Caco-2 (cell line): ENCODE measurements at places on chromosomes 6 and 20. TPM values are rescaled to one million over a fixed set of nuclear protein-coding genes. Genes with fewer than 3 reads are reported as not detected.

DNA sequence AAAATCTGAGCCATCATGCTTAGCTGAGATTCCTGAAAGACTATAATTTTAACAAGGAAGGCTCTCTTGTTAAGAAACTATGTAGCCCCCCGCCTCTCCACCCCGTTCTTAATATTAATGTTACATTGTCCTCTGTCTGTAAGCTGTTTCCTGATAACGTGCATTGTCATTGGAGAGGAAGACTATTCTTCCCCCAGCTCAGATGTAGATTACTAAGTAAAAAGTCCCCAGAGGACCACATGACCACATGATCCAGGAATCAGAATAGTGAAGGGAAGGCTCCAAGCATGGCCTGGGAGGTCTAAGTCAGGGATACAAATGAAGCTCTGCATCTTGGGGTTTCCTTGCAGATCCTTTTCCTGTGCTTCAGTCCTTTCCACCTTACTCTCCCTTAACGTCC lies 106.4 kb downstream of the JARID2 start:
- H3K27me3 ChIP-seq = no peaks in the 10 kb centered on the region
- H3K4me1 ChIP-seq = no peaks in the 10 kb centered on the region
- H3K4me3 ChIP-seq = no peak overlapping the region
- H3K36me3 ChIP-seq = no peaks in the 10 kb centered on the region
- no peak for DNase-seq

DNA sequence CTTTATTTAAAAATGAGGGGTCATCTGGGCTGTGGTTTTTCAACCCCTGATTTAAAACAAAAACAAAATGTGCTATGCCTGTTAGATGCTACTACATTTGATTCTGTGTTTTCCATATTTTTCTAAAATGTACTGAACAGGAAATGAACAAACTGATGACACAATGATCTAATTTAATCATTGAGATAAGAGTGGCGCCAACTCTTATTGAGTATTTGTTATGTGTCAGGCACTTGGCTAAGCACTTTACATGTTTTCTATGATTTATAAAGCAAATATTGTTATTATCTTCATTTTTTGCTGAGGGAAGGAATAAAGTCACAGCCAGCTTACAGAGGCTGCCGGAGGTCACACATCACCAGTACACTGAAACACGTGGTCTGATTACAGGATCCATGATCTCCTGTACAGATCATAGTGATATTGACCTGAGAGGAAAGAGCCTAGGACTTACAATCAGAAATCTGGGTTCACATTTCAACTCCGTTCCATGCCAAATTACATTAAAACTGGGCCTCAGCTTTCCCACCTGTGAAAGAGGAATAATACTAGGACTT lies 166.7 kb downstream of the ESR1 start:
- no peaks in the 10 kb centered on the region for H3K27me3 ChIP-seq
- no peaks in the 10 kb centered on the region for H3K4me1 ChIP-seq
- H3K36me3 ChIP-seq = no peaks in the 10 kb centered on the region
- DNase-seq = no peak

GRCh38 chr6:10414756-10415616 lies at the start of gene TFAP2A:
Gene TFAP2A, minus strand, starts transcription at chr6:10415074. Its CDS starts 83 bp downstream, at chr6:10414991.
- H3K4me1 ChIP-seq = no peaks in the 10 kb centered on the region
- H3K36me3 ChIP-seq = no peaks in the 10 kb centered on the region
- no peak for DNase-seq
- H3K27ac ChIP-seq = peak within 1 kb of the TSS; percentile 81

- H3K4me3 ChIP-seq = no peak overlapping the region
- DNase-seq = peak; percentile 78
- H3K27me3 ChIP-seq = no peaks in the 10 kb centered on the region
- H3K27ac ChIP-seq = no peak overlapping the region
- H3K4me1 ChIP-seq = peaks cover 15% of the 10 kb centered on the region
Observed at GRCh38 chr6:47655719-47656595, 42.4 kb upstream of the ADGRF4 start.

- no peak overlapping the region for H3K27ac ChIP-seq
- no peaks in the 10 kb centered on the region for H3K36me3 ChIP-seq
- H3K27me3 ChIP-seq = no peaks in the 10 kb centered on the region
- no peaks in the 10 kb centered on the region for H3K4me1 ChIP-seq
Observed at GRCh38 chr6:155880900-155881299, 425.3 kb upstream of the NOX3 start.

- no peak overlapping the region for H3K4me3 ChIP-seq
- no peaks in the 10 kb centered on the region for H3K27me3 ChIP-seq
- no peaks in the 10 kb centered on the region for H3K36me3 ChIP-seq
- H3K4me1 ChIP-seq = no peaks in the 10 kb centered on the region
- H3K27ac ChIP-seq = no peak overlapping the region
- no peak for DNase-seq
Observed at GRCh38 chr6:157635388-157636244, 187.4 kb upstream of the SNX9 start.

DNA sequence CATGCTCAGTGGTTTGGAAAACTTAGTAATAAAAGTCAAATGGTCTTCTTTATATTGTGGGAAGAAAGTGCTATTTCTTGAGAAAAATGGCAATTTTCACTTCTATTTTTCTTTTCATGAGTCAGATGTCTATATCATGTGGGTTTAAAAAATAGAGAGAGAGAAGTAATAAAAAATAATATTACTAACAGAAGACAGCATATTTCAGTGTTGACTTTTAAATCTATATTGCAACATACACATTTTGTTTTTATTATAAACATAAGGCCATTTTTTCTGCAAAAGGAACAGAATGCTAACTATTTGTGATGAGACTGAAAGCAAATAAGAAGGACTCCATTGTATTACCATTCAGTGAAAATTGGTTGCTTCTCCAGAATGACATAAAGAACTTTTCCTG lies 135.1 kb upstream of the CNR1 start:
- H3K27me3 ChIP-seq = no peaks in the 10 kb centered on the region
- no peak for DNase-seq
- no peaks in the 10 kb centered on the region for H3K4me1 ChIP-seq
- no peaks in the 10 kb centered on the region for H3K36me3 ChIP-seq
- H3K4me3 ChIP-seq = no peak overlapping the region

DNA sequence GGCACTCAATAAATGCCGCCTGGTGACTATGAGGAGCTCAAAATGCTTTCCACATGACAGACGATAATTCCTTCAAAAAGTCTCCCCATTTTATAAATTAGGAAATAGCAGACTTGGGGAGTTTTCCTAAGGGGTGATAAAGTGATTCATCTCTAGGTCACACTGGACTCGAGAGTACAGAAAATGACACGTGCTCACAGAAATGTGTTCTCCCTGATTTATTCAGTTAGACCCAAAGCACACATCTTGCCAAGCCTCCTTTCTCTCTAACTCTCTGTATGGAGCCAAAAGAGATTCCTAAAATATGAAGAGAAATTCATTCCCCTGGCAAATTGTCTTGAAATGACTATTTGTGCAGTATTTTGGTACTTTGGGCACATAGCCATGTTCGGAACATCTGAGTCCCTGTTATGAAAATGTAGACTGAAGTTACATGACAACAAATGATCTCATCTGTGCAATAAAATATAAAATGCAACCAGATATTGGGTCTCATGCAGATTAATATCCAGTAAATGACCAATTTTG lies 381.1 kb downstream of the TFAP2B start:
- H3K4me1 ChIP-seq = no peaks in the 10 kb centered on the region
- DNase-seq = no peak
- no peaks in the 10 kb centered on the region for H3K27me3 ChIP-seq
- H3K36me3 ChIP-seq = no peaks in the 10 kb centered on the region
- no peak overlapping the region for H3K27ac ChIP-seq
- no peak overlapping the region for H3K4me3 ChIP-seq

DNA sequence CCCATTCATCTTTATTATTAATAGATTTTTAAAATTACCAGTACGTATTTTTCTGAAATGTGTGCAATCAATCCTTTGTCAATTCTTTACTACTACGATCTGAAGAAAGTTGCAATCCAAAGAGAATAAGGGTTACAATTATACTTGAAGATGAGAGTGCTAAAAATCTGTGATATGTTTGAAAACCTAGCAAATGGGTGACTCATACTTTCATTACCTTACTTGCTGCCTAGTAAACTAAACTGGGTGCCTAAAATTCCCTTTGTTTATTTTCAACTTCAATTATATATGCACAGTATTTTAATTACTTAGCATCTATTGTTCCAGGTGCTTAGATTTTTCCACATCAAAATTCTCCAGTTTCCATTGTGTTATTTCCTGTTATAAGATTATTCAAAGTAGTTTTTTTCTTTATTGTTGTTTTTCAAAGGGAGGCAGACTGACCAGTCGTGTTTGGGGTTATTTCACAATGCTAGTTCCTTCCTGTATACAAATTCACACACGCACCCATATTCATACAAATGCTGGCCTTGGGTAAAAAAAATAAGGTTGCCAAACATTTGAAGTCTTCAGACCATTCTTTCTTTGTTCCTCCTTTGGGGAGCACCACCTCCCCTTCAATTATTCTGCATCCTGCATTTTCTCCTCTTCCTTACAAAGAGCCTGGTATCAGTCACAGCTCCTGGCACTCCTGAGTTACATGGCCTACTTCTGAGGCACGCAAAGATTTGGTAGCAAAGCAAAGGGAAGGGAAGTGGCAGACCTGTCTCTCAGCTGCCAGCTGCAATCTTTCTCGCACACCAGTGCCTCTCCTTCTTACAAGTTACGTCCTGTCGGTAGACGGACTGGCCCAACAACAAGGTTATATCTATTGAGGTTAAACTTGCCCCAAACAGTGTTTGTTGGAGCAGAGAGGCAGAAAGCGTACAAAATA lies 16.2 kb upstream of the FAM135A start:
- H3K36me3 ChIP-seq = no peaks in the 10 kb centered on the region
- no peaks in the 10 kb centered on the region for H3K27me3 ChIP-seq
- no peak overlapping the region for H3K27ac ChIP-seq
- DNase-seq = no peak
- no peak overlapping the region for H3K4me3 ChIP-seq

DNA sequence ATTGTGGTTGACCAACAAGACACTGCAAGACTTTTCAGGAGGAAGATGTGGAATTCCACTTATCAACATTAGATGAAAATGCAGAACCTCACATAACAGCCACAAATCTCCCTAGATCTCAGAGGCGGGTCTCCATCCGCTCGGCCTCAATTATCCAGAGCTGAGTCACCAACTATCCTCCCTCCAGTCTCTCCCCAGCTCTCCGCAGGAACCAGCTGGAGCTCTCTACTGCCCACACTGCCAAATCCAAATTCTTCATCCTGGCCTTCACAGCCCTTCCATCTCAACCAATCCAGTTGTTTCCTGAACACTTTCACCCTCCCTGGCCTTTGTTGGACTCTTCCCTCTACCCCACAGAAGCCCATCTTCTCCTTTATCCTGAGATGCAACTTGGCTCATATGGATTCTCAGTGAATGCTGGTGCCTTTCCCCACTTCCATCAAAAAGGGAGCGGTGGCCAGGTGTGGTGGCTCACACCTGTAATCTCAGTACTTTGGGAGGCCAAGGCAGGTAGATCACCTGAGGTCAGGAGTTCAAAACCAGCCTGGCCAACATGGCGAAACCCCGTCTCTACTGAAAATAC lies 3.5 kb upstream of the TGIF2 start:
- DNase-seq = no peak
- H3K4me3 ChIP-seq = no peak overlapping the region
- H3K4me1 ChIP-seq = peaks cover 18% of the 10 kb centered on the region

DNA sequence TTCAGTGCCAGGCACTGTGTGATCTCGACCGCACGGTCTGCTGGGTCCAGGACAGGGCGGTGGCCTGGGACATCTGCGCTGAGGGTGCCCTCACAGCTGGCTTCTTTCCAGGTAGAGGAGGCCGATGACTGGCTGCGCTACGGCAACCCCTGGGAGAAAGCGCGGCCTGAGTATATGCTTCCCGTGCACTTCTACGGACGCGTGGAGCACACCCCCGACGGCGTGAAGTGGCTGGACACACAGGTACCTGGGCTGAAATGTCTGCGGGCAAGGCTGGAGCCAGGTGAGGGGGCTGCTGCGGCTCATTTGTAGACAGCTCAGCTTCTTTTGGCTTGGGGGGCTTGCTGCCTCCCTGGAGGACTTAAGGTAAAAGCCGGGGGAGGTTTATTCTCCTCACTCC lies 26.6 kb downstream of the PYGB start:
- H3K27ac ChIP-seq = no peak overlapping the region
- H3K4me3 ChIP-seq = no peak overlapping the region
- H3K36me3 ChIP-seq = no peaks in the 10 kb centered on the region; the same call in 1 of the 2 replicates
- H3K27me3 ChIP-seq = no peaks in the 10 kb centered on the region

- peak; percentile 98 for DNase-seq
Observed at GRCh38 chr20:50929299-50930138, 1.7 kb downstream of the ADNP start.

DNA sequence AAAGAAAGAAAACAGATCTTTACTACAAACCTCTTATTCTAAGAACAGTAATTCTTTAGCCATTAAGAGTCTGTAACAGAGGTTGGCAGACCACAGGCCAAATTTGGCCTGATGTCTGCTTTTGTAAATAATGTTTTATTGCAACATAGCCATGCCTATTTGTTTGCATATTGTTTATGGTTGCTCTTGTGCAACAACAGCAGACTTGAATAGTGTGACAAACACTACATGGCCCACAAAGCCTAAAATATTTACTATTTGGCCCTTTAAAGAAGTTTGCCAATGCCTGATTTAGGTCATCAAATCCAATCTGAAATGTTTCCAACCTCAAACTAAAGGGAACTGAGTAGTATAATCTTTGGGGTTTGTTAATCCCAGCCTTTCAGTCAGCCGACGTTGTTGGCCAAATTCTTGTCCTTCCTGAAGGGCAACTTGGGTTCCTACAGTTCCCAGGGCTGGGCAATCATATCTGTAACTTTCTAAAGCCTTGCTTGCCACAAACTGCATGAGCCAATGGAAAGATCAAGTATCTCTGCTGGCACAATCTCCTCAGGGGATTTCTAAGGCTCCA lies 33.9 kb upstream of the TBC1D20 start:
- no peak overlapping the region for H3K4me3 ChIP-seq
- DNase-seq = no peak
- no peak overlapping the region for H3K27ac ChIP-seq
- H3K27me3 ChIP-seq = no peaks in the 10 kb centered on the region

Gene MUCL3
- total RNA-seq = 0.16 TPM in 1 of 2 replicates, not detected in the other

Gene HLA-DRB1
- not detected in 2 replicates for total RNA-seq

Gene WFDC5
- total RNA-seq = not detected in 2 replicates

Gene C6orf52
- total RNA-seq = 3.1 and 4.3 TPM in 2 replicates
